WERI-Rb-1 (cell line): ENCODE measurements at places on chromosomes 2 and 18.

DNA sequence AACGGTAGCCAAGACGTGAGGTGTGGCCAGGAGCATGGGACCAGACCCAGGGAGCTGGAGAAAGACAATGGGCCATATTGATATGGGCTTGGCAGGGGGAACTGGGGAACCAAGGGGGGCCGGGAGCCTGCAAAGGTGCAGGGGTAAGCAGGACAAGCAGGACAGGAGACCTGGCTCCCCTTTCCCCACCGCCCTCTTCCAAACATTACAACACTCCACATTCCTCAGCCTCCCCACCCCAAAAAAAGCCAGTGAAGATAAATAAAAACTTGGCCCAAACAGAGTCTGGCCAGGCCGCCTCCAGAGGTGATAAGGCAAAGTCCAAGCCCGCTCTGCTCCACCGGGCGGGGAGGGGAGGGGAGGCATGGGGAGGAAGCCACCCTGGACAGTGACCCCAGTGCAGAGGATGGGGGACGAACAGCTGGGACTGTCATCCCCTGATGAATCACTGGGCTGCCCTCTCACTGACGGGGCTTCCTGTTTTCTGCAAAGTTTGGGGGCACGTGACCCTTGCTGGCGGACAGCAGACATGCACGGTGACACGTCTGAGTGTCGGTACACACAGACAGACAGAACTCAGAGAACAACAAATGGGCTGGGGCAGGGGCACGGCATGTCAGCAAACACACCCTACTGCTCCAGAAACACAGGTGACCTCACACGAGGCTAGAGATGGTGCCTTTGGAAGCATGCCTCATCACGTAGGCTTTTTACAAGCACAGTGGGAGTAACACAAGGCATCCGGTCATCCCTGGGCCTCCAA, 100.2 kb downstream of the TNS1 start:
- DNase-seq = no peak

- no peak for DNase-seq
These were observed 21.2 kb upstream of the ACVR1 start for GRCh38 chr2:157897106-157897971.

GRCh38 chr18:72541871-72542332, 2.2 kb downstream of the CBLN2 start:
- peak; percentile 47 for DNase-seq

- DNase-seq = no peak
These were observed 126.4 kb upstream of the HNMT start for GRCh38 chr2:137837830-137838229.

GRCh38 chr2:107740300-107740699, 86.4 kb upstream of the RGPD4 start:
- DNase-seq = no peak

GRCh38 chr2:101500180-101500579, 25.3 kb upstream of the RFX8 start:
- DNase-seq = no peak

GRCh38 chr18:12779043-12779442, 76.2 kb downstream of the PSMG2 start:
- DNase-seq = no peak

DNA sequence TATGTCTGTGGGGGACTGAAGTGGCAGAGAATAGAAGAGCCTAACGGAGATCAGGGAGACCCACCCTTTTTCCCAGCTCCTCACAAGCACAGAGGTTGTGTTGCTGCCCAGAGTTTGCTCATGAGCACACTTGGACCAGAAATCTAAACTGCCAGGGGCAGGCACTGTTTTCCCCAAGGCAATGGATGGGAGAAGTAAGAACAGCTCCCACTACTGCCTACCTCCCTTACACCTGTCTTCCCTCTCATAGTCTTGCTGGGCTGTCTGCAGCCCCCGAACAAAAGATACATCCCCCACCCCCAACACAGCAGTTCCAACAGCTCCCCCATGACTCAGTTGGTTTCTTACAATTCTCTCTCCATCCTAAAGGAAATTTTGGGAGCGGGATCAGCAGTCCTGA, 48.1 kb upstream of the CD226 start:
- DNase-seq = no peak

- no peak for DNase-seq
These were observed 17.4 kb upstream of the COL6A3 start for GRCh38 chr2:237431372-237431771.

DNA sequence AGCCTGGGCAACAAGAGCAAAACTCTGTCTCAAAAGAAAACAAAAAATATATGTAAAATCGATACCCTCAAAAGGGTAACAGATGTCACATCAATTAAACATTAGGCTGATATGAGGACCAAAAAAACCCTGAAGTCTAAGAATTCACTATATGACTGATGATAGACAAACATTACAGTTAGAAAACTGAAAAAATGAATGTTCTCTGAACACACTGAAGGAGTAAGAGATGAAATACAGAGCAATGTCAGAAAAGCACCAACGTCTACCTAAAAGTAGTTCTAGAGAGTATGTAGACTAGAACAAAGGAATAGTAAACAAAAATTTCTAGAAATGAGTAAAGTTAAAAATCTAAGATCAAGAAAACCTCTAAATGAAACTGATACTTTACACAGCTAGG, 81.9 kb downstream of the SLC66A3 start:
- no peak for DNase-seq

- no peak for DNase-seq
These were observed 63.9 kb downstream of the PPP1R1C start for GRCh38 chr2:182049372-182050148.

DNA sequence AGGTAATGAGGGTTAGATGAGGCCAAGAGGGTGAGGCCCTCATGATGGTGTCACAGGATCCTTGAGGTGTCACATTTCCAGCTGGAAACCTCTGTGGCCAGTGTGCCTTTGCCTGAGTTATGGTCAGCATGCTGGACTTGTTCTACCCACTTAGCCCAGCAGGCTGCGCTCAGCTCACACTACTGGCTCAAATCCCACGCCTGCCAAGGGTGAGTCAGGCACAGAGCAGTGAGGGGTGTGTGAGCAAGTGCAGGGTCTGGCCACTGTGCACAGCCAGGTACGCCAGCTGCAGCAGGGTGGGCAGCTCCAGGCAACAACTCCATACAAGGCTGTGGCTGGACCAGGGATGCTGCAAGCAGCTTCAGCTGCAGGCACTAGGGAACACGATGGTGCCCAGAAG, 616.6 kb upstream of the FSHR start:
- peak; percentile 81 for DNase-seq

DNA sequence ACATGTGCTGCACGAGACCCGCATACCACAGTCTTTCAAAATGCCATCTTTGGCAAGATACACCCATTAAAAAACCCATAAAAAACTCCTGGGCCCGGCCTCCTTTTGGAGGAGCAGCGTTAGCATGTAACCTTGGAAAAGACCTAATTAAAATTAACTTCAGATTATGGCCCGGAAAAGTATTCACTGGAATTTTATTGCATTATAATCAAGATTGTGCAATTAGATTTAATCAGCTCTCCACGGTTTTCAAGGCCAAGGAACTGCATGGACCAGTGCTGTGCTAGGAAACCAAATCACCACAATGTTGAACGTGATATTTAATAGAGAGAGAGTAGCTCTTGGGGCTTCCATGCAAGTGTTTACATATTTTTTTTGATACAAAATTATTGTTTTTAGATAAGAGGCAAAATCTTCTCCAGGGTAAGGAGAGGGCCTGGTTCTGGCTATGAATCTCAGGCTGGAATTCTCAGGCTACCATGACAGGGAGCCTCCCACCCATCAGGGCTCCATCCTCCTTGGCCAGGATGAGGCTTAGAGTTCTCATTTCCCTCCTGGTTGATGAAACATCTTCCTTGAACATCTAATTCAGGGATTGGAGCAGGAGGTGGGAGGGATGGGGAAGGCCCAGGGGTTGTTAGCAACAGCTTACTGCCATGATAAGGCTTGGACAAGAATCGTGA, 82.0 kb upstream of the TTC39C start:
- no peak for DNase-seq

DNA sequence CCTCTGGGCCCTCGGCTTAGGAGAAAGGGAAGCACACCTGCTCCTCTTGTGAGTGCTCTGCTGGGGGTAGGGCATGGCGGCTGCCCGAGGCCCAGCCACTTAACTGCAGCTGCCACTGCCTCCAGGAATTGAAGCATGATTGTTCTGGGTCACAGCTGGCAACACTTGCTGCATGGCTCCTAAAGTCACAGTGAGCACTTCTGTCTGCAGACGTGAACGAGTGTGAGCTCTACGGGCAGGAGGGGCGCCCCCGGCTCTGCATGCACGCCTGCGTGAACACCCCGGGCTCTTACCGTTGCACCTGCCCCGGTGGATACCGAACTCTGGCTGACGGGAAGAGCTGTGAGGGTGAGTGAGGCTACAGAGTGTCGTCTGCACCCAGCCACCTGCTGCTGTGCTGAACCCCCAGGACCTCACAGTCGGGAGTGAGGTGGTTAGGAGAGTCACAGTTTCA, 44.4 kb downstream of the FBLN7 start:
- no peak for DNase-seq

GRCh38 chr2:26578113-26578458, 63.1 kb downstream of the CIB4 start:
- DNase-seq = no peak

- DNase-seq = no peak
These were observed 24.2 kb upstream of the EFEMP1 start for GRCh38 chr2:55947752-55948151.

DNA sequence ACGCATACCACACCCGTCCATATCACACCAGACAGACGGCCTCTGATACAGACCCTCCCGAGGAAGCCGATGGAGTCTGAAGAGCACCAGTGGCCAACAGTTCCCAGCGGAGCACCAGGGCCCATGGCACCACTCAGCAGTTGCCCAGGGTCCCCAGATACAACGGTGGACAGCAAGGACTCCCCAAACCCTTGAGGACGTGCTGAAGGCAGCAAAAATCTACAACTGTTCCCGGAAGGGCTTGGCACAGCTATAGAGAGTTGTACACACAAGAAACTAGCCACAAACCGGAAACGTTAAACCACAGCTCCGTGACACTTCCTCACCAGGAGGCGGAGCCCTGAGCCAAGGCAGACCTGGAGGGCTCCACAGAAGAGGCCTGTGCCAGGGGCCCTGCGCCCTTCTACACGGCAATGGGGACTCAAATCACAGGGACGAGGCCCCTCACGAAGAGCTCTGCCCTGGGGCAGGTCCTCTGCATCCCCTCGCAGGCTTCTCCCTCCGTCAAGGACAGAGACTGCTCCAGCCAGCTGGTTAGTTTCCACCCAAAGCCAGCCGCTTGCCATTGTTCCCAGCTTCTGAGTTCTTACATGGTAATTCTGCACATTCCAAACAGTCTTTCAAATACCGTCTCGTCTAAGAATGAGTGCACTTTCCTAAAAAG, 133.4 kb downstream of the HDAC4 start:
- DNase-seq = no peak

GRCh38 chr2:85769983-85770362, 16.2 kb downstream of the ATOH8 start:
- DNase-seq = no peak

GRCh38 chr2:45254025-45254424, 244.8 kb upstream of the SIX2 start:
- no peak for DNase-seq

DNA sequence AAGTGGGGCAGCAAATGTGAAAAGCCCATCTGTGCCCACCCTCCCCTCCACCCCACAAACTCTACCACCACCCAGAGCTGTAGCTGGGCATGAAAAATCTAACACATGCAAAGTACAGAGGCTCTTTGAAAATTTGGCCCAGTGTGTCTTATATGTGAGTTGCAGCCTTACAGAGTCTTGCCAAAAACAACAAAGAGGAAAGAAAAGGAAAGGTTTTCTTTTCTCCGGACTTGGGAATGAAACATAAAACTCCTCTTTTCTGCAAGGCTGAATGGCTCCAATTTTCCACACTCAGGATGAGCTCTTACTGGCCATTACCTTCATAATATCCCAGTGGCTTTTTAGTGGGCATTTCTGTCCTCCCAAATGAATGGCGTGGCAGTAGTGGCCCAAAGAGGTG, 27.9 kb upstream of the POU3F3 start:
- DNase-seq = no peak

- DNase-seq = no peak
These were observed 116.0 kb upstream of the PELI1 start for GRCh38 chr2:64260093-64260803.

- peak; percentile 79 for DNase-seq
These were observed 105.0 kb upstream of the ALK start for GRCh38 chr2:30026091-30027055.

- DNase-seq = no peak
These were observed 205.1 kb downstream of the TNS1 start for GRCh38 chr2:217797661-217798069.

GRCh38 chr2:231467016-231467545, 2.8 kb upstream of the NCL start:
- no peak for DNase-seq

- DNase-seq = peak; percentile 26
These were observed 2036.1 kb upstream of the LRRTM1 start for GRCh38 chr2:82340578-82341053.

- DNase-seq = no peak
These were observed 22.5 kb upstream of the TCF4 start for GRCh38 chr18:55610506-55610905.

GRCh38 chr2:39665811-39666490, at the start of gene TMEM178A:
Gene TMEM178A (plus strand): TSS chr2:39665917. CDS start chr2:39665975, 58 bp downstream.
- DNase-seq = peak; percentile 40

DNA sequence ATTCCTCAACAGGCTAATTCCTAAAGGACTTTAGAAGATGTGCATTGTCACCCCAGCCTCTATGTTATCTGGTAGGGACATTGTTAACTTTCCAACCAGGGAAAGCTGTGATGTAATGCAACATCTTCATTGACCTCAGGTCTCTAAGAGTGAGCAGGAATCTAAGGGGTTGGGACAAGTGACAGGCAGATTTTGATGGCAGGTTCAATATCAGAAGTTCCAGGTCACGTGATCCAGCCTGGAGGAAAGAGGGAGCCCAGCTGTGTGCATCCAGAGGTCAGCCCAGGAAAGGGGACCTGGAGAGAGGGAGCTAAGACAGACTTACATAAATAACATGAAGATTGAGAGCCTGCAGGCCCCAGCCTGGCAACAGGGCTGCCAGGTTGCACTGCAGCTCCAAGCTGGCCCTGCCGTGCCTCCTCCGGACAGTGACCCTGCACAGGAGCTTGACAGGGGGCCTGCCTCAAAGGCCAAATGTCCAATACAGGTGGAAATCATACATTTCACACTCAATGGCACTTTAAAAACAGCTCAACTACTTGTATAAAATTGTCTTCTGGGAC, 262.2 kb upstream of the MGAT5 start:
- DNase-seq = peak; percentile 20

- no peak for DNase-seq
These were observed 5.8 kb upstream of the LYG2 start for GRCh38 chr2:99261242-99261641.

DNA sequence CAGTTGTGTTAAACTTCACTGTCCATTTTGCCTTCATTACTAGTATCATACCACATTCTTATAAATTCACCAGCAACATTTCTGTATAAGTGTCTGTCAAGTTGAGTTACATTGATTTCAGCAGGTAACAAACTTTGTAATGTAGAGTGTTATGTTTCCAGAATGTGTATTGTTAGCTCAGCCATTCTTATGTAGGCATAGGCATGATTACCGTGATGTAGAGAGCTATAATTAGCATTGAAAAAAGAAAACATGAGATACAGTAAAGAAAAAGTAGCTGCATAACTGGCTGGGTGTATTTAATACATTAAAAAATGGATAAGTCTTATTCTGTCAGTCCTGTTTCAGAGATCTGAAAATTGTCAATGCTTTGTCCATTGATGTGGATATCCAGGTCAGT, 8.5 kb downstream of the KCNJ13 start:
- DNase-seq = no peak
